ENCODE measurements at places on chromosomes 2 and 18.

- no peak for DNase-seq
Observed at GRCh38 chr18:65934874-65935273, 184.1 kb downstream of the CDH7 start.

GRCh38 chr2:235754357-235755207 lies 260.7 kb downstream of the AGAP1 start:
- DNase-seq, result peak; percentile 31

GRCh38 chr2:226118471-226119429 lies 680.9 kb downstream of the IRS1 start:
- peak; percentile 80 for DNase-seq

- DNase-seq, result no peak
Observed at GRCh38 chr18:74731097-74731496, 133.4 kb downstream of the ZNF407 start.

DNA sequence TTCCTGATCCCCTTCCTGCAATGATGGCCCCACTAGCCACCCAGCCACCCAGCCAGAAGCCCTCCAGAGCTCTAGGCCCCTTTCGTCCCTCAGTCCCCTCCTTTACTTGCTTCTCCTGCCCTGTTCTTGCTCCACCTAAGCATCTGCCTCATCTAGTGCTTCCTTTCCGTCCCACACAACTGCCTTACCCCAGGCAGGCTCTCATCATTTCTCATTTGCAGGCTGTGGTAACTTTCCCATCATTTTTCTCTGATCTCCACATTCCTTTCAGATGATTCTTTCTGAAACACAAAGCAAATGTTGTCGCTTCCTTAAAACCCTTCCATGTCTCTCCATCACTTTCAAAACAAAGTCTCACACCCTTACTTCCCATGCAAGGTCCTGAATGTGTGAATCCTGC lies 459.8 kb downstream of the METTL4 start:
- DNase-seq, result peak; percentile 76

DNA sequence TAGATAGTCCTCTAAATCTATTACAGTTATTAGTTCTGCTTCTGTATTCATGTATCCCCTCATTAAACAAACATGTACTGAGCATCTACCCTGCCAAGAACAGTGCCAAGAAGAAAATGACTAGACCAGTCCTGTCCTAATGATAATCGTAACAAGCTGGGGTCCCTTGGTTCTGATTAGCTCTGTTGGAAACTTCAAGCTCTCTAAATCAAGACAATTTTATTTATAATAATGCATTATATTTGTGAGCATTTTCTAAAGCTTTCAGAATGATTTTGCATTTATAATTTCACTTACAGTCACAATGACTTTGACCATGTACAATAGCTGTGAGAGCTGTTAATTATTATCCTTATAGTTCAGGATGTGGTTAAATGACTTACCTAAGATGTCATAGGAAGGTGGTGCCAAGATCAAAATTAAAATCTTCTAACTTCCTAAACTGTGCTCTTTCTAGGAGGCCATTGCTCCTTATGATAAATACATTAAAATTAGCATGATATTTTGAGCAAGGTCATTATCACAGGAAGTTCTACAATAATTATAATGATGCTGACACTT lies 336.5 kb upstream of the SLC39A10 start:
- DNase-seq, result no peak

GRCh38 chr2:55223958-55224760 lies 7.9 kb downstream of the CLHC1 start:
- DNase-seq, result no peak

- DNase-seq, result no peak
Observed at GRCh38 chr2:226333388-226333787, 466.2 kb downstream of the IRS1 start.

- no peak for DNase-seq
Observed at GRCh38 chr2:148570989-148571388, 73.6 kb upstream of the EPC2 start.

GRCh38 chr18:36149514-36150289 lies 20.0 kb downstream of the ELP2 start:
- no peak for DNase-seq

GRCh38 chr2:72770879-72771461 lies 54.9 kb downstream of the EXOC6B start:
- DNase-seq, result peak; percentile 62

- DNase-seq, result peak; percentile 46
Observed at GRCh38 chr2:215434447-215435279, 1.2 kb downstream of the FN1 start.

DNA sequence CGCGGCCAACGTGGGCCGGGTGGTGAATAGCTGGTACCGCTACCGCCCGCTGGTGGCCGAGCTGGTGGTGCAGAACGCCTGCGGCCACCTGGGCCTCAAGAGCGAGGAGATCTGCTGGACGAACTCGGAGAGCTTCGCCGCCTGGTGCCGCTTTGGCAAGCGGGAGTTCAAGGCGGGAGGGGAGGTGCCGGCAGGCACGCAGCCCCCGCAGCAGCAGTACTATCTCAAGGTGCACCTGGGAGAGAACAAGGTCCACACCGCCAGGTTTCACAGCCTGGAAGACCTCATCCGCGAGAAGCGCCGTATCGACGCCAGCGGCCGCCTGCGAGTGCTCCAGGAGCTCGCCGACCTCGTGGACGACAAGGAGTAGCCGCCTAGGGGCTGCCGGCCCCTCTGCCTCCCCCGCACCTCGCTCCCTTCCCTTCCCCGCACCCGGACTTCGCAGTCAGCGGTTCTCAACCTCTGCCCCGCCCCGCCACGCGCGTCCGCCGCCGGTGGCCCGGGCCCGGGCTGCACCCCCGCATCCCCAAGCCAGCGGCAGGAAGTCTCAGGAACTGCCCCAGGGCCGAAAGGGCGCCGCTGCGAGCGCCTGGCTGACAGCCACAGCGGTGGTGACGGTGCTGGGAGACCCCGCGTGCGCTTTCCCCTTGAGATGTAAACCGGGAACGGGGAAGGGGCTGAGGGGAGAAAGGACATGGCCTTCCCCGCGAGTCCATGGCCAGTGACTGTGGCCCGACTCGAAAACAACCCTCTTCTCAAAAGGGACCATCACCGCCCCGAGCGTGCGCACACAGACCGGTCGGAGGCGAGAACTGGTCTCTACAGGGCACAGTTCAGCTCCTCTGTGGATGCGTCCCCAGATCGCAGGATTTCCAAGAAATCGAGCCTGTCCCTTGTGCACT lies 2.2 kb downstream of the LRATD1 start:
- DNase-seq, result no peak

- peak; percentile 33 for DNase-seq
Observed at GRCh38 chr2:46197672-46198071, 99.5 kb upstream of the EPAS1 start.

- DNase-seq, result no peak
Observed at GRCh38 chr2:19709553-19709952, 192.2 kb downstream of the TTC32 start.

DNA sequence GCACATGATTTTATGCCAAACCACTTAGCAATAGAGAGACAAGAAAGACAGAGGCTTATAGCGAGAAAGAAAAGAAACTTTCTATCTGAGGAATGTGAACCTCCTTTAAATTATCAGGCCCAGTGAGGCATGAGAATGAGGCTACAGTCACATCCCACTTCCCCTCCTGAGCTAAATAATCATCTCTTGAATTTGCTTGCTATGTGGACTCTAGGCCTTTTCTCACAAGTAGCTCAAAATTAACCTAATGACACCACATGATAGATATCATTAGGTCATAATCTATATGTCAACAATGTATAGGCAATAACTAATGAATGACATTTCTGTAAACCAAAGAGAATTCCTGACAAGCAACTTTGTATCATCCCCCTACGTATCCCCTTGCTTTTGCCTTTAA lies 301.5 kb upstream of the MGAT5 start:
- DNase-seq, result no peak

GRCh38 chr2:236177604-236177966 lies 9.4 kb upstream of the GBX2 start:
- DNase-seq, result no peak

DNA sequence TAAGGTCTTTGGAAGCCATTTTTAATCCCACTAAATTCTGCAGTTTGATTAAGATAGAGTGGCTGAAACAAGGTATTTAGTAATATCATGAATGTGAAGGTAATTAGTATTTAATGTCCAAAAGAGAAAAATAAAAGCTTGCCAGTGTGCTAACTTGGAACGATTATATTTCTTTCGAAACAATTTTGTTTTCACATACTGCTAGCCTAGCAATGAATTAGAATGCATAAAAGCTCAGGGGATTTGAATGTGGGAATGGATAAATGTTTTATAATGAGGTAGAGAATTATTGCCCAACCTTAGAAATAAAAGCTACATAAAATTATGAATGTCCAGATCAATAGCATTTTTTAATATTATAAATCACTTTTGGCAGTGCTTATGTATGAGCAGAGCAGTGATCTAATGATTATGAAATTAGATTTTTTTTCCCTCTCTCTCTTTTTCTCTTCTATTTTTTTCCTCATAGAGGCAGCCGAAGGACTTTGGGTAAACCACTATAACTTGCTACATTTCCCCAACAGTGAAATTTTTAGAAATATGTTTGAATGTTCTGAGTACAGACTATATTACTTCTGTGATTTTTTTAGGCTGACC lies 75.5 kb downstream of the PLCL1 start:
- no peak for DNase-seq

DNA sequence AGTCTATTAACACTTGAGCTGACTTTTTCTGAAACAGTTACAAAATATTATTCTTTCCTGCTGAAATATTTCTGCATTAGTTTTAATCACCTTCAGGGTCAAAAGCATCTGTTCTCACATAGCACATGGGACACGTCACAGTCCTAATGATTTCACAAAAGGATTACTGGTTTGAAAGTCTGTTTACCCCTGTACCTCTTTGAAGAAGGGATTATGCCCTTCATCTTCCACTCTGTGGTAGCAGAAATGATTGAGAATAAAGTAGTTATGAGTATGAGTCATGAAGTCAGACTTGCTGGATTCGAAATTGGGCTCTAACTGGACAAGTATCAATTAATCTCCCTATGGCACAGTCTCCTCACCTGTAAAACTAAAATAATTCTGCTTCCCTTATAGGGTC lies 121.2 kb downstream of the SATB2 start:
- no peak for DNase-seq

GRCh38 chr18:33900638-33901037 lies 322.6 kb downstream of the ASXL3 start:
- no peak for DNase-seq

- DNase-seq, result no peak
Observed at GRCh38 chr2:71833855-71834560, 313.7 kb downstream of the CYP26B1 start.

- DNase-seq, result no peak
Observed at GRCh38 chr2:74333896-74334586, 9.2 kb downstream of the SLC4A5 start.

GRCh38 chr2:198639580-198639979 lies 818.2 kb downstream of the SATB2 start:
- DNase-seq, result no peak

DNA sequence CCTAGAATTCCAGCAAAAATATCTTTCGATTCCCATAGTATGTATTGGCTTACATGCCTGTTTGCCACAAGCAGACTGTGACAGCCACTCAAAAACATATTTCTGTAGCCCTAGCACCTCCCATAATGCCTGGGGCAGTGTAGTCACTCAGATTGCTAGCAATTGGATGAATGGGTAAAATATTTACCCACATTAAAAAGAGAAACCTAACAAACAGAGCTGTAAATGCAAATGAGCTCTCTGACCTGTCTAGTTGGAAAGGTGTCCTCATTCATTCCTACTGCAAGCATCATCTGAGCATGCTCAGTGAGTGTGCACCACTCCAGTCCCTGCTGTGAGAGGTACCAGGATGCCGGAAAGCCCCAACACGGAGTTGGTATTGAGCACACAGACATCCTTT lies 234.0 kb upstream of the RAB12 start:
- DNase-seq, result no peak

DNA sequence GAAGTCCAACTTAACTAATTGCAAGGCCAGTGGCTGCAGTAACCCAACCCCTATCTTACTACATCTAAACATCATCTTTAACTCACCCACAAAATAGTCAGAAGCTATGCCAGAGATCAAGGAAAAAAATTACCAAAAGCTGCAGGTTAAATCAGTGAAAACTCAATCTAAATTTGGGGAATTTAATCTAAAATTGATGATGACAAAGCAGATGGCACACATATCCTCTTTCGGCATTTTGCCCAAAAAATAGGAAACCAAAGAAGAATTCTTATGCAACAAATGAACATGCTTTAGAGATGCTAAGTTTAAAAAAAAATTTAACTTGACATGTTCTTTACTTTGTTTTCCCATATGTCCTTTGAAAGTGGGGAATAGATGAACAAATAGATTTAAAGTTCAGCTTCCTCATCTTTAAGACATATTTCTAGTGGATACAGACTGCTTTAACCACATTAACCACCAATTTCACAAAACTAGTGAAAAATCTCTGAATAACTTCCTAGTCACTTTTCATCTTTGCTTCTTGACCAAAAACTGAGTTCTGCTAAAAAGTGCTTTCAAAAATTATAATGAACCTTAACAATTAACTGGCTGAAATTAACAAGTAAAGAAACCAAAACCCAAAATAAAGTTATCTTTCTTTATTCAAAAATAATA lies 74.3 kb upstream of the CCDC150 start:
- DNase-seq, result no peak

GRCh38 chr2:27191070-27191829 lies 20.6 kb upstream of the ATRAID start:
- DNase-seq, result peak; percentile 70

GRCh38 chr2:188808947-188809355 lies 165.2 kb upstream of the COL3A1 start:
- DNase-seq, result no peak

DNA sequence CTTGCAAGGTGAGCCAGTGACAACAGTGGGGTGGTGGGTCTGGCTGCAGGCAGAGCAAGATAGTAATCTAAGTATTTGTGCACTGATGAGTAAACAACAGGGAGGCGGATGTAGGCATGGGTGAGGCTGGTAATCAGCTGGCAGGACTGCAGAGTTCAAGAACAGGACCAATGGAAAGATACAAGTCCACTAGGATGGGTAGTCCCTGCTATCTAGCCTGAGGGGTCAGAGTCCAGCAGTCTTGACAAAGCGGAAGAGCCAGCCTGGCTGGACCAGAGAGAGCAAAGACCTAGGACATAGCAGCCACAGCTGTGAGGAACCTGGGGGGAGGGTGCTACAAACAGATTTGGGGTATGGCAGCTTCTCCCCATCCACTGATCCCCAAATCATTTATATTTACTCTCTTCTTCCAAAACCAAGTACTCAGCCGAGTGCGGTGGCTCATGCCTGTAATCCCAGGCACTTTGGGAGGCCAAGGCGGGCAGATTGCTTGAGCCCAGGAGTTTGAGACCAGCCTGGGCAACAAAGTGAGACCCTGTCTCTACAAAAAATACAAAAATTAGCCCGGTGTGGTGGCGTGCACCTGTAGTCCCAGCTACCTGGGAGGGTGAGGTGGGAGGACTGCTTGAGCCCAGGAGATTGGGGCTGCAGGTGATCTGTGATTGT lies 25.9 kb downstream of the VIL1 start:
- no peak for DNase-seq

- DNase-seq, result no peak
Observed at GRCh38 chr2:46521215-46521683, 41.9 kb downstream of the TMEM247 start.

Measured in SJSA1 (cell line).